ENCODE measurements at places on chromosomes 6 and 20.
A peak's percentile ranks its signal among the peaks of the same experiment; 100 is the strongest.

GRCh38 chr6:47230579-47230978 lies 79.1 kb downstream of the TNFRSF21 start:
- no peak for DNase-seq

- DNase-seq, result no peak
These were observed 545.6 kb upstream of the MAP3K7 start for GRCh38 chr6:91132461-91132860.

DNA sequence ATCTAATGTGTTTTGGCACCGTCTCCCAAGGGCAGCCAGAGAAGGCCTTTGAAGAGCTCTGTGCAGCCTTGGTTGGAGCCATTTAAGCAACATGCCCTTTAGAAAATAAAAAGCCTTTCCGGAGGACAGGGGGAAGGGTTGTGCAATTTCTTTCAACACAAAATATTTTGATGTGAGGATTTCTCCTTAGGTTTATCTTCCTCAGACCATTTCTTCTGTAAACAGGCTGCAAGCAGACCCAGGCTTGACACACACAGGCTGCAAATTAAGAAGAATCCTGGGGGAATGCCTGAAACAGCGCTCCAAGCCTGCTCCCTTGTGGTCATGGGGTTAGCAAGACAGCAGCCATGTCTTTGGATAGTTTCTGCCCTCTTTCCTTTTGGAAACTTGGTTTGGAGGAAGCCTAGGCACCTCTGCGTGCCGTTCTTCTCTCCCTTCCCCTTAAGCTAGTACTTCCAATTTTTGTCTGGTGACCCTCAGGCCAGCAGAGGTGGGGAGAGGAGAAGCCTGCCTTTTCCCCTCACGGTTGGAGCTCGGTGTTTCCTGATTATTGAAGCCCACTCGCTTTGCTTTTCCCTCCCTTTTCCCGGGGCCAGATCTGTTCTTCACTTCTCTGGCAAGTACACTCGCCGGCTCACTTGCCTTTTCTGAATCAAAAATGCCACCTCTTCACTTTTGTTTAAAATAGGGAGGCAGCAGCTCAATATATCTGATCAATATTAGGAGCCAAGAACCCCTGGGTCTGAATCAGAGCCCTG lies 39.6 kb upstream of the NOX3 start:
- no peak for DNase-seq

- DNase-seq, result no peak
These were observed 72.3 kb downstream of the RAMACL start for GRCh38 chr6:166514196-166514595.

- no peak for DNase-seq
These were observed 3.3 kb downstream of the SPEF1 start for GRCh38 chr20:3777716-3778629.

- no peak for DNase-seq
These were observed 48.1 kb downstream of the FOXA2 start for GRCh38 chr20:22536141-22536828.

- DNase-seq, result no peak
These were observed 47.5 kb upstream of the CDH22 start for GRCh38 chr20:46355778-46356177.

DNA sequence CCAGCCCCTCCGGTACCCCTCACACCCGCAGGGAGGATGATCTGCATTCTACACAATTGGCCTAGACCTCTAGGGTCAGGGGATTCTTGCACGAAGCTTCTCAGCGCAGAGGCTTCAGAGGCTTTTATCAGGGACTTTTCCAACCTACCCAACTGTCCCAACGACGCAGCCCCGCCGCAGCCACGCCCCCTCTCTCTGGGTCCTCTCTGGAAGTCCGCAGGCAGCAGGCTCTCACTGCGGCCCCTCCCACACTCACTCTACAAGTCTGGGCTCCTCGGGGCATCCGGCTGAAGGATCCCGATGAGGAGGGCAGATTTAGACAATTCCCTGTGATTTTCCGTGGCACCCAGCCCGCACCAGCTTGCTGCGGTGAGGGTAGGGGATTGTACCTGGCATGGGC lies 227.7 kb upstream of the RNF24 start:
- no peak for DNase-seq

DNA sequence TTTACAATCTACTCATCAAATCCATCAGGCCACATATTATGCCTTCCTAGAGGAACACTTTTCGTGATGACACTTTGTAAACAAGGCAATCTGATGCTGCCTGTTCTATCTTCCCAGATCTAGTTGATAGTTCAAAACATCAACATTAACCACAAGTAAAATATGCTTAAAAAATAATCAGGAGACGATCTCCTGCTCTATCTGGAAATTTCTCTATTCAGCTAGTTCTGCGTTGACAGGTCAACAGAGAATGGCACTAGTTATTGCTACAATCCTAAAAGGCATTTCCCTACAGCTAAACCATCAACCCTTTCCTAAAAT lies 2.1 kb downstream of the B4GALT5 start:
- DNase-seq, result no peak

DNA sequence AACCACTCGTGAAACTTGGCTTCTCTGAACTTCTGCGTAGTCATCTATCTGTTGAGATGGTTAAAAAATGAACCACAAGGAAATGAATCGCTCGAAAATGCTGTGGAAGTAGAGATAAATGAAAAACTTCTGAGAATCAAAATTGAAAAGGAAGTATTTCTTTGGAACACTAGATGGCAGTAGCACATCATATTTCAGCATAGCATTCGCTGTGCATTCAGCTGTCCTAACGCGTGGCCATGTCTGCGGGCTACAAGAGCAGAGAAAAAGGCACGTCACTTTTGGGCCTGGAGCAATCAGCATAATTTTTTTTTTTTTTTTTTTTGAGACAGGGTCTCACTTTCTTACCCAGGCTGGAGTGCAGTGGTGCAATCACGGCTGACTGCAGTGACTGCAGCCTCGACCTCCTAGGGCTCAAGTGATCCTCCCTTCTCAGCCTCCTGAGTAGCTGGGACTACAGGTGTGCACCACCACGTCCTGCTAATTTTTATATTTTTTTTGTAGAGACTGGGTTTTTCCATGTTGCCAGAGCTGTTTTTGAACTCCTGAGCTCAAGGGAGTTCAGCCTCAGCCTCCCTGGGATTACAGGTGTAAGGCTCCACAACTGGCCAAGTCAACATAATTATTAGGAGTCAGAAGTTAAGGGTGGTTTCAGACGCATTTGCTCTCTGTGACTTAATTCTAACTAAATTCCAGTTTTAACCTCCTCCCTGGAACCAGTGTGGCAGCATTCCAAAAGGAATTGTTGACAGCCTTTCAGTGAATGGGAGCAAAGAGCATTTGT lies 8.8 kb upstream of the PERP start:
- DNase-seq, result no peak

DNA sequence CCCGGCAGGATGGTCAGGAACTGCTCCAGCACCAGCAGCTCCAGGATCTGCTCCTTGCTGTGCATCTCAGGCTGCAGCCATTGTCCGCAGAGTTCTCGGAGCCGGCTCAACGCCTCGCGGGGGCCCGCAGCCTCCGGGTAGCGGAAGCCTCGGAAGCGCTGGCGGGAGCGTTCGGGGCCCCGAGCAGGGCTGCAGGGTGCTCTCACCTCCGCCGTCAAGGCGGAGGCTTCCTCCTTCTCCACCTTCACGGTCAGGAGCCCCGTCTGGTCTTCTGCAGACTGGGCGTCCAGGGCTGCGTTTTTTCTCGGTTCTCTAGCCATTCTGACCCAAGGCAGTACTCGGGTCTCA lies 434 bp downstream of the ZKSCAN4 start:
- peak; percentile 4 for DNase-seq

- no peak for DNase-seq
These were observed 31.2 kb upstream of the SHLD1 start for GRCh38 chr20:5718896-5719595.

DNA sequence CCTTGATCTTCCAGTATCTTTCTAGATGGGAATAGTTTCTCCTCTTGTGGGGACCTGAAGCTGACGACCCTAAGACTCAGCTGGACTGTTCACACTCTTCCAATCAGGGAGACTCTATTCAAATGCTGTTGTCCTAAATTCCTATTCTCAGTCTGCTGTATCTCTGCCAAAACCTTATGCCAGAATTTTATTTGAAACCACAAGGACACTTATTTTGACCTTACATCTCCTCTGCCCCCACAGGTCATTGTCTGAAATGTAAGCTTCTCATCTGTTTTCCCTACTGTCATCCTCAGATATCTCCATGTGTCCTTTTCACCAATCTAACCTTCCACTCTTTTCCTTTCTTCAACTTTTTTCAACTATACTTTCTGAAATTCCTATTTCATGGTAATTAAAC lies 289.5 kb upstream of the SGK1 start:
- DNase-seq, result no peak

GRCh38 chr20:5372371-5372770 lies 55.6 kb upstream of the PROKR2 start:
- DNase-seq, result no peak

Data from stimulated activated CD8-positive, alpha-beta memory T cell treated with anti-CD3 and anti-CD28 coated beads, Interleukin-4, amount 100 ng/mL, for 1 hour (primary cell).